ENCODE measurements at places on chromosomes 6 and 20.

DNA sequence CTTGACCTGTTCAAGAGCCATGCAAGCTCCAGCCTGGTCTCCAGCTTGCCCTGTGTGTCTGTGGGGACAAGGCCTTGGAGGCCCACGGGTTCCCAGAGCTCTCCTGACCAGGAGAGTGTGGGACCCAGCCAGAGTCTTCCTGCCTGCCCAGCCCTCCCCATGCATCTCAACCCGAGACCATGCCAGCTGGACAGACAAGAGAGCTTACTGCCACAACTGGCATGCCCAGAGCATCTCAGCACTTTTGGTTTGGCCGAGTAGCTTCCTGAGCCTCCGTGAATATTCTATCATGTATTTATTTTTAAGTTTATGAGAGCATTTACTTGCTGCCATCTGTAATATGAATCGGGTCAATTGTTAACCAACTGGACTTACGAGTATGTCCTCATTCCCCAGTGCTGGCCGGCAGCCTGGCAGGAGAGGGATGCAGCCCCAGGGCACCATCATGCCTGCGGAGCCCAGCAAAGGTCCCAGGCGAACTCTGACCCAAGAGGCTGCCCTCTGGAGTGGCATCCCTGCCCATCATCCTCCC lies 14.9 kb downstream of the IP6K3 start:
- no peak for DNase-seq

DNA sequence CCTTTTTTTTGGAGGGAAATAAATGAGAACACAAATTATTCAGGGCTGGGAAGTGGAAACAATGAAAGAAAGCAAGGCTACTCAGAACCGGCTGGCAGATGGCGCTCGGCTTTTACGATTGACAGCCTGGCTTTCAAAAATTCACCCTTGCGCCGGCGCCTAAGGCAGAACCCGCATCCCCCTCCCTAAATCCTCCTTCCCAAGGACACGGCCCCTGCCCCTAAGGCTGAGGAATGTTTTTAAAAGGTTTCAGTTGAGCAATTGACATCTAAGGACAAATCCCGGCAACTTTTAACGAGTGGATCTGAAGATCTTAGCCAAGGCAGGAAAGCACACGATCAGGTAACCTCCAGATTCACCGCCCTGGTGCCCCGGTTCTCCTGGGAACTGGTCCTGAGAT lies 16.3 kb downstream of the GNAS start:
- DNase-seq: peak; percentile 84

GRCh38 chr6:169862043-169862891 lies 110.8 kb downstream of the ERMARD start:
- no peak for DNase-seq

- no peak for DNase-seq
Observed at GRCh38 chr6:119879731-119880130, 530.2 kb upstream of the MAN1A1 start.

GRCh38 chr6:3981917-3982316 lies 97.0 kb downstream of the FAM217A start:
- no peak for DNase-seq

GRCh38 chr20:14189794-14190402 lies 147.5 kb downstream of the FLRT3 start:
- peak; percentile 58 for DNase-seq

DNA sequence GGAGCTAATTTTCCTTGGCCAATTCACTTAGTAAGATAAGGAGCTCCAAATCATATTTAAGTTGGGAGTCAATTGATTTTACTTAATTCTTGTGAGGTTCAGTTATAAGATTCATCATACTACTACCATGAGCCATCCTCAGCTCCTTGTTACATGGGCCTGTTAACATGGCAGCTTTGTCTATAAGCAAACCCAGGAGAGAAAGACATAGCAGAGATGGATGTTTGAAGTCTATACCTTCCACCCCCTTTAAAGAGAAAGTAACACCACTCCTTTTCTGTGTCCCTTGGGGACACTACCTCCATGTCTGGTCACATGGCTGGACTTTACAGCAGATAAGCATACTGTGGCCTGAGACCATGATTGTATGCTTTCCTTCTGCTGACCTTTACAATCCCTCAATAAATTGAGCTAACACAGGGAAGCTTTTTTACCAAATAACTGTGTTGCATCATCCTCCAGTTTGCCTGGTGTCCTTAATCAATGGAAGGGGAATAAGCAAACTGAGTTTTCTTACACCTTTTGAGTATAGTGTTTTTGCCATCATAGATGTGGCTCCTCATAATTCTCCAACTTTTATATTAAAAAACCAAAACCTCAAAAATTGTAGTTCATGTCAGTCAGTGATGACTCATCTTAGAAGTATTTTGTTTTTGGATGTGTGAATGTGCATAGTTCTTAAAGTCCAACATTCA lies 9.8 kb upstream of the ZNFX1 start:
- no peak for DNase-seq

DNA sequence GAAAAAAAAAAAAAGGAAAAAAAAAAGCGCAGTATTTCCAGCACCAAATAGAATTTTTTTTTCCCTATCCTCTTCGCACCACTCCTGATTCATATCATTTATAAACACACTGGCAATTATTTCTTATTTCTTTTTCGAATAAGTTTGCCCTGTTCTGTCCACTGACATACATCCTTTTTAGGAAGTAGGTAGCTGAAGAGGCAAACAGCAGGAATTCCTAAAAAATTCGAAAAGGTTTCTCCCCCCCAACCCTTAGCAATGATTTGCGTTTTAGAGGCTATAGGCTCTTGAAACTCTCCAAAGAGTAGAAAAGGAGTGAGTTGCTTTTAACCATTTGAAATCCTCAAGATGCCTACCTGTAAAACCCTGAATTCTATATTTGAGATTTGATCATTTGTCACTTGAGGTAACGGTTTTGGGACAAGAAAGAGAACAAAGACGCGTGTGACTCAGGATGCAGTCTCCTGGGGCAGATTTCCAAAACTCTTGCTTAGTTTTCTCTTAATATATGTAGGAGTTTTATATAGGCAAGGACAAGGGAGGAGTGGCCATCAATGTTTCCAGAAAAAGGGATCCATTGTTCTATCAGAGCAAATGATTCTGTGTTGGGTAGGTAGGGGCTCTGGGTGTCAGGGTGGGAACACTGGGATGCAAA lies 531 bp upstream of the CCN2 start:
- DNase-seq: no peak

DNA sequence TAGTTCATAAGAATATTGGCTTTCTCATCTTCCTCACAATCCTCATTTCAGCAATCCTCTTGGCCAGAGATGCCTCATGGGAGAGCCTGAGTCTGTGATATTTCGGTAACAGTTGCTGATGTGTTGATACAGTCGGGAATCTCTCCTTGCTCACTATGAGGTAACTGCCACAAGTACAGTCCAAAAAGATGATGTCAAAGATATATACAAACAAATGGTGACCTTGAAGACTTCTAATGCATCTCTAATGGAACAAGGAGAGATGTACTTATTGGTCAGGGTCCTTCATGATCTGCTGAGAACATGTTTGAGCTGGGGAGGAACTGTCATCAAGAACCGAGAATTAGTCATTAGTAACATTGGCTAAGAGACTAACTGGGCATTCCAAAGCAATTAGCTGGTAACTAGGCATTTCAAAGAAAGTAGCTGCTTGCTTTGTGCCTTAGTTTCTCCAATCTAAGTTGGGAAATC lies 56.1 kb downstream of the FILIP1 start:
- DNase-seq: no peak

DNA sequence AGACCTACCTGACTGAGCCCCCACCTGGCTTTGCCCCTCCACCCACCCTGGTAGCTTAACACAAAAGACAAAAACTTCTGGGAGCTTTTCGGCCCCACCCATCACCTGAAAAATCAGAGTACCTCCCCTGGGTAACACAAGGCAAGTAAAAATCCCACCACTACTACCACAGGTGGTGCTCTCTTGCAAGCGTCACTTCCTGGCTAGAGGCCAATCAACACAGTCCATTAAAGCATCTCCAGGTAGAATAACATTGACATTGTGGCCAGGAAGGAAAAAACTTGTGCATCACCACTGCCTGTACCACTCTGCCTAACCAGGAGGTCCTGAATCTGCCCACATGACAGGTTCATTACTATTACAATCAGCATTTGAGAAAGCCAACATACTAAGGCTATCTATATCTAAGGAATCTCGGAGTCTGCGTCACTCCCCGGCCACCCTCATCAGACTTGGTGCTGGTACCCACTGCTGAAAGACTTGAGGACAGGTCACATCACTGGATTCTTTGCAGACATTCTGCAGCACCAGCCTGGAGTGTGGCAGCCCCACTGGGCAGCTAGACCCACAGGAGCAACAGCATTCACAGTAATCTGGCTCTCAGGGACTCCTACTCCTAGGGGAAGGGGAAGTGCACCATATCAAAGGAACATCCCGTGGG lies 125.9 kb downstream of the CDK19 start:
- no peak for DNase-seq

- DNase-seq: peak; percentile 86
Observed at GRCh38 chr6:151313066-151313491, 73.3 kb downstream of the AKAP12 start.

GRCh38 chr20:16472045-16472872 lies 101.0 kb downstream of the KIF16B start:
- DNase-seq: no peak

GRCh38 chr20:63940472-63941266 lies 15.5 kb downstream of the UCKL1 start:
- no peak for DNase-seq

DNA sequence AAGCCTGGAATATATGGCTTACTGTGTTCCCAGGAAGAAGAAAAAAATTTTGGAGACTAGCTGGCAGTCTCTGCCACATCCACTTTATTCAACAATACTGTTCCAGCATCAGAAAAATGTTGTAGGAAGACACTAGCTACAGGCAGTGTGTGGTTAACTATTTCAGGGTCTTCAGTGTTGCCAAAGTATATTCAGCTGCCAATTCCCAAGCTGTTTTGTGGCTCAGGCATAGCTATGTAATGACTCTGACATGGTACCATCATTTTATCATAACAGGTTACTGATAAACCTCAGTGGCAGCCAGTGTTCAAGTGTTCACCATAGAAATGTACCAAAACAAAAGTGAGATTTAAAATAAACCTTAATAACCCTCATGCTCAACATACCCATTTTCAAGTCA lies 503.1 kb downstream of the ADGRB3 start:
- no peak for DNase-seq

DNA sequence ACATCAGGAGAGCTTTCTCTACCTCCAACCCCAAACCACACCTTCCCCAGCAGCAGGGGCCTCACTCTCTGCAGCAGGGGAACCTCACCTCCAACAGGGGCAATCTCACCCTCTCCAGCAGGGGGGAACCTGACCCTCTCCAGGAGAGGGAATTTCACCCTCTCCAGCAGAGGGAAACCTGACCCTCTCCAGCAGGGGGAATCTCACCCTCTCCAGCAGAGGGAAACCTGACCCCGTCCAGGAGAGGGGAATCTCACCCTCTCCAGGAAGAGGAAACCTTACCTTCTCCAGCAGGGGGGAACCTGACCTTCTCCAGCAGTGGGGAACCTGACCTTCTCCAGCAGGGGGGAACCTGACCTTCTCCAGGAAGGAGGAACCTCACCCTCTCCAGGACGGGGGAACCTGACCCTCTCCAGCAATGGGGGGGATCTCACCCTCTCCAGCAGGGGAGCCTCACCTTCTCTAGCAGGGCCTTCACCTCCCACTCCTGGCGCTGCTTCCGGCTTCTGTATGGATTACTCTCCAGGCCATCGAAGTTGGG lies 3.1 kb downstream of the B3GALT4 start:
- DNase-seq: no peak

GRCh38 chr6:27163834-27164233 lies 83.7 kb upstream of the PRSS16 start:
- DNase-seq: no peak

DNA sequence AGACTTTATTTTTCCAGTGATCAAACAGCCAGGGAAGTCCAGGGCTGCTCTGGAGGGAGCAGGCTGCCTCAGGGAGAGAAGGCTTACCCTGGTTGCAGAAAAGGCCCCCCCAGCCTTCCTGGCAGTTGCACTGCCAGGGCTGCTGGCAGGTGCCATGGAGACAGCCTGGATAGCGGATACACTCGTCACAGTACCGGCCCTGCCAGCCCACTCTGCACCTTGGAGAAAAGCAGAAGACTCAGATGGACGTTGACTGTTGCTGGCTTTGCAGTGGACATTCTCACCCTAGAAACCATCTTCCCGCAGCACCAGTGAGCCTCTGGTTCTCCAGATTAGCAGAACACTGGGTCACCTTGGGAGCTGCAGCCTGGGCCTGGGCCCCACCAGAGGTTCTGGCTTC lies 5.4 kb downstream of the DLL1 start:
- no peak for DNase-seq

GRCh38 chr20:46058599-46059281 lies 29.7 kb downstream of the SLC12A5 start:
- no peak for DNase-seq

DNA sequence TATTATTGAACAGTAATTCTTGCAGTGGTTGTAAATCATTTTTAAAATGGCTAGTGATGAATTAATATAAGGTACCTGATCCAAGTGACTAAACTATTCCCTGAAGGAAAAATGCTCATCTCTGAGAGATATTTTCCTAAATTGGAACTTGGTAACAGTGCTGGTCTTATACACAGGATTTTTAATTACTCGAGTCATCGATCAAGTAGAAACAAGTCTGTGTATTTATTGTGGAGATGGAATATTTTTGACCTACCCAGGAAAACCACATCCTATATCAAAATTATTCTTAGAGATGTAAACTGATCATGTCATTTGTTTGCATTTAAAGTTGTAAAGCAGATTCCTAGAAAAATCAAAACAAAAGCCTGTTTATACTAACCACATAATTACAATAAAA lies 166.9 kb downstream of the MOXD1 start:
- no peak for DNase-seq

- DNase-seq: no peak
Observed at GRCh38 chr6:11730641-11731040, 48.0 kb downstream of the ADTRP start.

DNA sequence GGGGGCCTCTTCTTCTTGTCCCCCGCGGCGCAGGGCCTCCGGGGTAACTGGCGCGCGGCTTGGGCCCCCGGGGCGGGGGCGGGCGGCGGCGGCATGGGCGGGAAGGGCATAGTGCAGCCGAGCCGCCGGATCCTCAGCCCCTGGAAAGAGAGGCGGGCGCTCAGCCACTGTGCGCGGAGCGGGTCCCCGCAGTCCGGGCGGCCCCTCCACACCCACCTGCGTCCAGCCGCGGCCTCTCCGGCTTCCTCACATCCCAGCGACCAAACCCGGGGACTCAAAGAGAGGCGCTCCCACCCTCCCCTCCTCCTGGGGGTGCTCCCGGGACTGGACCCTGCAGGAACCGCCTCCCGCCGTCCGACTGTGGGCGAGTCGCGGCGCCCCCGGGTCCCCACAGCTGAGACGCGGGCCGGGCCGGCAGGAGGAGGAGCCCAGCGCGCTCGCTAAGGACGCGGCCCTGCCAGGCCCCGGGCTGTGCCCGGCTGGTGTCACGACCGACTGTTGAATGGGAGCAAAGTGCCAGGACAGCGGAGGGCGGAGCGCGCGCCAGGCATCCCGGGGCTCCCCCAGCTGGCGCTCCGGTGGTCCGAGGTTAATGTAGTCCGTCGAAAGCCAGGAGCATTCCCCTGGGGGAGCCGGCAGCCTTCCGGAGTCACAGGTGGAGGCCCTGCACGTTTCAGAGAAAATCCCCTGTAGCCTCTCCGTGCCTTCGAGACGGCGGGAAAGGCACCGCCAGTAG lies at the start of gene PRR18:
Gene PRR18 (minus strand): TSS at position 360 of the 736 bp plus-strand sequence. CDS start 250 bp downstream, at position 110.
- DNase-seq: peak; percentile 45
